ENCODE measurements at places on chromosomes 7 and 10.

DNA sequence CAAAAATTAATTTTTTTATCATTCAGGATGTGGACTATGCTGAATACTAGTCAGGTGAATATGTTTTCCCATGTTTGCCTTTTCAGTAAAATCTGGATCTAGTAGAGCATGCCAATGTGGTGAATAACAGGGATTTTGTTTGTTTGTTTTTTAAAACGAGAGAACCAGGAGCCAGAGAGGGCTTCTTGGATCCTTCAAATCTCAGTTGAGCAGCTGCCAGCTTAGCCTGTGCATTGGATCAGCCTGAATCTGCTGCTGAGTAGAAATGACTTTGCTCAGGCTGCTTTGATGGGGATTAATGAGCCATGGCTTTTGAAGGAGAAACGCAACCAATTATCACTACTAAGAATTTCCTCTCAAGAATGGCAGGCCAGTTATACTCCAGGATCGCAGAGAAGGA lies 493.8 kb downstream of the ARL4A start:
- DNase-seq: peak; percentile 15

DNA sequence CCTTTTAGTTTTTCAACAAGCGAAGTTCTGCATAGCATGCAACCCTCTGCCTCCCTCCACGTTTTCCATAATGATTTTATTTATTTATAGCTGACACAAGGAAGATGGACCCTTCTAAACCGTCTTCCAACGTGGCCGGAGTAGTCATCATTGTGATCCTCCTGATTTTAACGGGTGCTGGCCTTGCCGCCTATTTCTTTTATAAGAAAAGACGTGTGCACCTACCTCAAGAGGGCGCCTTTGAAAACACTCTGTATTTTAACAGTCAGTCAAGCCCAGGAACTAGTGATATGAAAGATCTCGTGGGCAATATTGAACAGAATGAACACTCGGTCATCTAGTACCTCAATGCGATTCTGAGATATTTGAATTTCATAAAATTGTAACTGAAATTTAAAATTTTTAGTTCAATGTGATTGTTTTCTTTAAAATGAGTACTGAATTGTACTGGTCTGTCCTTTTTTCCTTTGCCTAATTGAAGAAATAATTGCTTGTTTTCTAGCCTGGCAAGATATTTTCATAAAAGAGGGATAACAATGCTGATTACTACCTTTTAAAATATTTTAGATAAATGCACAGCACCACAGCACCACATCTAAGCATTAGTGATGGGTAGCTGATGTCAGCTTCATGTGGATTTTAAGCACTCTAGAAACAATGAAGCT lies 41.5 kb upstream of the SLC39A12 start:
- no peak for DNase-seq

GRCh38 chr7:25454562-25455041 lies 226.3 kb upstream of the NPVF start:
- no peak for DNase-seq

DNA sequence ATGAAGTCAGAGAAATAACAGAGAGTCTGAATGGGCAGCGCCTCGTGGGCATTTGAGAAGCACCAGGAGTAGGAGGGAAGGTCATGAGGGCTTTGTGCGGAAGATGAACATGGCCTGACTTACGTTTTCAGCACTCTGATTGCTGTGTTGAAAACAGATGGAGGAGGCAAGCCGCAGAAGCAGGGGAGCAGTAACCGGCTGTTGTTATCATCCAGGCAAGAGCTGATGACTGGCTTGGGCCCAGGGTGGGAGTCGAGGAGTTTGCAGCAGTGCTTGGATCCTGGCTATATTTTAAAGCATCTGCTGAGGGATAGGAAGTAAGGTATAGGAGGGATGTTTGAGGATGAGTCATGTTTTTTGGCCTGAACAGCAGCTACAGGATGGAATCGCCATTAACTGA lies 12.7 kb upstream of the PDLIM1 start:
- DNase-seq: no peak

- no peak for DNase-seq
Observed at GRCh38 chr7:27215356-27215755, 15.5 kb upstream of the HOXA13 start.

GRCh38 chr10:28984431-28984830 lies 304.4 kb upstream of the LYZL1 start:
- DNase-seq: no peak

GRCh38 chr7:144777005-144777839 lies 58.6 kb downstream of the TPK1 start:
- DNase-seq: no peak

DNA sequence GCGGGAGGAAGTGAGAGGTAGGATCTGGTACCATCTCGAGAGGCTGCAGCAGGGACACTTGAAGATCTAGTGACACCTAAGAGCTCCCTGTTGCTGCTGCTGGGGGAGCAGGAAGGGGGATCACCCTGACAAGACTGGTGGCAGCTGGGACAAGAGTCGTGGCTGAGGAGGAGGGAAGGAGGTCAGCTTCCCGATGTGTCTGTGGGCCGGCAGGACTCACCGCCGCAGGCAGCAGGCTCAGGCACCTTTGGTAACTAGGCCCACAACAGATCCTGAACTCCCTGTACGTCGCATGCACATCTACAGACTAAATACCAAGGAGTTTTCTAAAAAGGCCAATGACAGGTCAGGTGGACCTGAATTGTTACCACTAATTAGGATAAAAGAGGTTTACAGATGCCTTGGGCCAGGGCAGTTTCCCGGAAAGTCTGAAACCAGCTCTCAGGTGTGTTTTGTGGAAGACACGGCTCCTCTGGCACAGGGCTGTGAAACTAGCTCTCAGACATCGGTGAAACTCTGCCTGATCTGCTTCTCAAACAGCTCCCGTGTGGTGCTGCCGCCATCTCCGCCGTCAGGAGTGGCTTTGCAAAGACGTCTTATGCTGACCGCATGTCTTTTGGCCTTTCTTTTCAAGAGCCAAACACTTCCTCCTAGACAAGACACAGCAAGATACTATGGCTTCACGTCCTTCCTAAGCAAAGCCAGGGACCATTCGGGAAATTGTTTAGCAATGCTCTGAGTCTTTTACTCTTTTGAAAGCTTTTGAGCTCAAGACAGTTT lies 609.7 kb downstream of the PTPRN2 start:
- no peak for DNase-seq

GRCh38 chr10:125554016-125554703 lies 128.8 kb downstream of the TEX36 start:
- no peak for DNase-seq

DNA sequence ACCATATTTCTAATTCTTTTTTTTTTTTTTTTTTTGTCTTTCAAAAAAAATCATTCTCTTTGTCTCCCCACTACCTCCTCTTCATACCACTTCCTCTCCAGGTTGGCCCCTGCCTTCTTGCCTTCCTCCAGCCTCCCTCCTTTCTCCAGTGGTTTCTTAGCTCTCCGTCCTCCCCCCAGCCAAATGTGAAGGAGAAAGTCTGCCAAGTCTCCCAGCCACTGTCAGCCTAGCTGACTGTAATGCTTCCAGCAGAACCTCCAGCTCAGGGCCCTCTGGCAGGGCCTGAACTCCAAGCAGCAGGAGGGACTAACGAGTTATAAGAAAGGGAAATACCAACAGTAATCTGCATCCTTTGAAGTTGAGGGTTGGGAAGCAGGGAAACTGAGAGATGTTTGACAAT lies 35.5 kb upstream of the BICC1 start:
- no peak for DNase-seq

- no peak for DNase-seq
Observed at GRCh38 chr10:103086799-103087198, 106.3 kb downstream of the NT5C2 start.

DNA sequence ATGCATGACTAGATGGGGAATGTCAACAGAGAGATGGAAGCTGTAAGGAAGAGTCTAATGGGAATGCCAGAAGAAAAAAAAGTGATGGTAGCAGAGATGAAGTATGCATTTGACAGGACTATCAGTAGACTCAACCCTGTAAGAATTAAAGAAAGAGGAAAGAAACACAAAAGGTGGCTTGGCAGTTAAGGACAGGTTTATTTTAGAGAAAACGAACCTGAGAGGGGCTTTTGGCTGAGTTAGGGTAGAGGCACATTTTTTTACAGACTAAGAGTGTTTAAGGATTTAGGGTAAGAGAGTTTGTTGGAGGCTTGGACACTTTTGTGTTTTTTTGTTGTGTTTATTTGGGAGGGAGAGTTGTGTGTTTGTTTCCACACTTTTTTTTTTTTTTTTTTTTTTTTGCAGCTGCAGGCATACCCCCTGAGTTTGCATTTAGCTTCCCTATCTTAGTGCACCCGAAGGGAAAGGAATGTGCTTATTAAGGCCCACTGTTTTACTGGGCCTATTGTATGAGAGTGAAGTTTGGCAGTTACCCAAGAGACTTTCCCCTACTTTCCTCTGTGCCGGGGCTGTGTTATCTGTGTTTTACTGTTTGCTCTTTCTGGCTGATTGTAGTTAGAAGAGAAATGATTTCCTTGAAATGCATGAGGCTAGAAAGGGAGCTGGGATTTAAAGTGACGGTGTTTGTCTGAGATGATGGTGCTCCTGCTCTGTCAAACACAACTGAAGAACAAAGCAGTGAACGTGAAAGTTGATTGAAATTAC lies 32.0 kb downstream of the NPVF start:
- DNase-seq: no peak

GRCh38 chr10:28986117-28986792 lies 302.6 kb upstream of the LYZL1 start:
- DNase-seq: no peak

DNA sequence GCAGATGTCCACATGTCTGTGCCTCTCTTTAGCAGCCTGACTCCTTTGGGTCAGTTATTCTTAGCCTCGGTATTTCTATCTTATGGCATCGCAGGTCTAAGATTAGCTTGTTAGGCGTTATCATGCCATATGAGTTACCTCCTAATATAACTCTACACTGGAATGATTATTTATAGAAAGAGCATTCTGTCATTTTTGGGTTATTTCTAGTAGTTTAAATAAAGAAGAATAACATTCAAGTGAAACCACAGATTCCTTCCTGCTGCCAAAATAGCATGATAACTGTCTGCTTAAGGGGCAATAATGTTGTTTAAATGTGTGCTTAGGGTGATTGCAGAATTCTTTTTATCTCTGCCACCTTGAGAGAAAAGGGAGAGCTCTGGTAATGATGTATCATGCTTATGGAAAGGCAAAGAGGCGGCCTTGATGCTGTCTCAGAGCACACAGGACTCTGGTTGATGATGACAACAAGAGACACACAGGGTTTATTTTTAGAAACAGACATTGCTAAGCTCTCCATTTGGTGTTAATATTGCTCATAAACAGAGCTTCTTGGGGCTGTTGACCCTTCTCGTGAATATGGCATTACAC lies 10.4 kb downstream of the HDAC9 start:
- no peak for DNase-seq

- no peak for DNase-seq
Observed at GRCh38 chr10:43963379-43963778, 314.7 kb upstream of the ZNF32 start.

DNA sequence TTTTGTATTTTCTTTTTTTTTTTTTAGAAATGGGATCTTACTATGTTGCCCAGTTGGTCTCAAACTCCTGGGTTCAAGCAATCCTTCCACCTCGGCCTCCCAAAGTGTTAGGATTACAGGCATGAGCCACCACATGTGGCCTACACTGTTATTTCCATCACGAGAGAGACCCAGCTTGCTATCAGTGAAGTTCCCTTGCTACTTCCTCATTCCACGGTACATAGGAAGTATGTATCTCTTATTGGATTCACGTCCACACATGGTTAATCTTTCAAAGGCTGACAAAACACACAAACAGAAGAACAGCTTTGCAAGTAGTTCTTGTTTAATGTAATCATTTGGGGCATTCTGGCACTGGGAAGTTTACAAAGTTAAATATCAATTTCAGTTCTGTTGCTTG lies 50.9 kb downstream of the DCLRE1A start:
- no peak for DNase-seq

- DNase-seq: no peak
Observed at GRCh38 chr7:42876182-42877068, 35.4 kb downstream of the C7orf25 start.

DNA sequence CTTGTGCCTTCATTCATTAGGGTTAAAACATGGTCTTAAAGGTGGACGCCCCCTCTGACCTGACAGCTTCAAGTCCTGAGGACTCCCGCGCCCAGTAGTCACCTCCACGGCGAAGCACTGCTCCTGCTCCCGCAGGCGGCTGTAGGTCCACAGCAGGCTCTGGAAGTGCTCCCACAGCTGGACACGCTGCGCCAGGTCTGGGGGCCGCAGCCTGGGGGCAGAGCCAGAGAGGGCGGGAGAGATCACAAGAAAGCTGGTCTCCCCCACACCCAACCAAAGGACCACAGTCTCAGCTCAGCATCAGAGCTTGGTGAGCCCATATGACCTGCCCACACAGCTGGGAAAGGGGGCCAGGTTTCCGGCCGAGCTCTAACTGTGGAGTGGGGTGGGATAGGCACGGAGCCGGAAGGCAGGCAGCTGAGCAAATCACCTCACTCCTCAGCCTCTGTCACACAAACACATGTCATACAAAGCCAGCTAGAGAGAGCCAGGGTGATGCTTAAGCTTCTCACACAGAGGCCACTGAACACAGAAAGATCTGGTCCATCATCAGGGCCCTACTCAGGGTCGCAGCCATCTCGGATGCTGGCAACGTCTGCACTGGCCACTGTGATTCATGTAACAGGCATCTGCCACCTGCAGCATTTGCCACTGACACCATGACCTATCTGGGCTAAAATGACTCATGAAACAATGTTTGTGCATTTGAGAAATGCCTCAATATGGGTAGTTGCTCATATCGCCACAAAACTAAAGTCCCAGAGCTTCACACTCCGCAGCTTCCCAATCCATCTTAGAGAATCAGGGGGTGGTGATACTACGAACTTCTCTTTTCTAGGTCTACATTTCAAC lies 12.6 kb downstream of the HPS1 start:
- no peak for DNase-seq

DNA sequence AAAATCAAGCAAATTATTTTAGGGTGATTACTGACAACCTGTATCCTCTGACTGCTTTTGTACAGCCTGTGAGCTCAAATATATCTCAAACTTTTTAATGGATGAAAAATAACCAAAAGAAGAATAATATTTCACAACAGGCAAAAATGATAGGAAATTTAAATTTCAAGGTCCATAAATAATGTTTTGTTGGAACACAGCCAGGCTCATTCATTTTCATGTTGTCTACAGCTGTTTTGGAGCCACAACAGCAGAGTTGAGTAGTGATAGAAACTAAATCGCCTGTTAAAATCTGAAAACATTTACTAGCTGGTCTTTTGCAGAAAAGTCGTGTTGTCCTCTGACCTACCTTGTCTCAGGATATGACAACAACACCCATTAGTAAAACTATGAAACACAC lies 75.9 kb downstream of the GLI3 start:
- no peak for DNase-seq

- no peak for DNase-seq
Observed at GRCh38 chr7:77202481-77202976, 2.9 kb upstream of the FGL2 start.

GRCh38 chr10:103102195-103102594 lies 90.9 kb downstream of the NT5C2 start:
- no peak for DNase-seq

DNA sequence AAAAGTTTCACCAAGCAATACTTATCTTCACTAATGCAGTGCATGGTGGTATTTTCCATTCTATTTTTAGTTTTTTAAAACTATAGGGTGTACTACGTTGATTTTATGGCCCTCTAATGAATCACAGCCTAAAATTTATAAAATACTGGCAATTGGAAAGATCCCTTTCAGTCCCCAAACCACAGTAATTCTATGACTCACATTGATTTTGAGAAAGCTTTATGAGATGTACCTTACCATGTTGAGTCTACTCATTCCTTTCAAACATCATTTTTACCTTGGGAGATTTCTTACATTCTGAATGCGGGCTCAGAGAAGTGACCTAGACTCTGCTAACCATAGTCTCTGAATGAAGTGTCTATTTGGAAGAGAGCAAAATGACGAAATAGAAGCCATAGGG lies 141.6 kb downstream of the GPR85 start:
- no peak for DNase-seq

Measured in NCI-H1417 treated with DMSO at 0.1 percent for 48 hours (cell line).